Activated T-helper 1 cell treated with anti-CD3 and anti-CD28 coated beads, Interleukin-12 subunit alpha, Interleukin-12 subunit beta, Interleukin-2, Interleukin-4 antibody, amounts not matched to agents 30 ng/mL and 10 ng/mL and 1 ng/mL, durations not matched to agents 14 hours and 24 hours and 36 hours (primary cell): ENCODE measurements at places on chromosomes 5 and 9. TPM values are rescaled to one million over a fixed set of nuclear protein-coding genes. Genes with fewer than 3 reads are reported as not detected.
A peak's percentile ranks its signal among the peaks of the same experiment; 100 is the strongest.

- no peak for DNase-seq
Observed at GRCh38 chr5:145943674-145944121, 7.3 kb downstream of the SH3RF2 start.

DNA sequence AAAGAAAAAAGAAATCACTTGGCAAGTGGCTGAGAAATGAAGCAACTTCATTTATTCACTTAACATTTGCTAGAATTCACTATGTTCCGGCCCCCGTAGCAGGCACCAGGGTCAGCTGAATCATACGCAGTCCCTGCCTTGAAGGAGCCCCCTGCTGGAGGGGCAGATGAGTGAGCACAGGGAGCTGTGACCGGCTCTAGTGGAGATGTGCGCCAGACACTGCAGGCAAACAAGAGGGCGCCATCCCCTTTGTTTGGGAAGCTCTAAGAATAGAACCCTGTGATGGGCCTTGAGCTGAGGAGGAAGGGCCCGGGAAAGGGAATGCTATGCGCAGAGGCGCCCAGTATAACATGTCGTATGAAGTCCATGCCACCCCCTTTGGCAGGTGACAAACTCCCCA, 20.2 kb upstream of the RPL26L1 start:
- no peak for DNase-seq

GRCh38 chr9:3027210-3027609, 183.3 kb upstream of the PUM3 start:
- no peak for DNase-seq

DNA sequence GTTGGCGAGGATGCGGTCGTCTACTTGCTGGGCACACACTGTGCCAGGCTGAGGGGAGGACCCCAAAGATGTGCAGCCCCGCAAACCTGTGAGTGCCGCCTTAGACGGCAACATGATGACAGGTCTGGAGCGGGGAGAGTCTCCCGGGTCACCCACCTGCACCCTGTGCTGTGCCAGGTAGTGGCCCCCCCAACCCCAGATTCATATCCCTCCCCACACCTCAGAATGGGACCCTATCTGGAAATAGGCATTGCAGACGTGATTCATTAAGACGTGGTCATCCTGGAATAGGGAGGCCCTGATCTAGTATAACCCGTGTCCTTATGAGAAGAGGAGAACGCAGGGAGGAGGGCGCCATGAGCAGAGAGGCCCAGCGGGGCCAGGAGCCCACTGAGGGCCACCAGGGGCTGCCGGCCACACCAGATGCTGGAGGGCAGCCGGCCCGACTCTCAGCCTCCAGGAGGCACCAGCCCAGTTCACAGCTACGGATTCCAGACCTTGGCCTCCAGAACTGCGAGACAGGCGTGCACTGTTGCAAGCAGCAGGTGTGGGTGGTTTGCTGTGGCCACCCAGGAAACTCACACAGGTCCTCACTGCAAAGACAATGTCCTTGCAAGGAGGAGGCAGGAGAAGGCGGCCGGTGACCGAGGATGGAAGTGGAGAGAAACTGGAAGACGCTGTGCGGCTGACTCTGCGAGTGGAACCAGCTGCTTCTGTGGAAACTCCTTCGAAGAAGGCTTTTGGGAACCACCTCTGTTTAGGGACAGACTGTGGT, 131.9 kb upstream of the LPCAT1 start:
- no peak for DNase-seq

GRCh38 chr5:132526290-132526973, 16.9 kb downstream of the IL5 start:
- peak; percentile 48 for DNase-seq

DNA sequence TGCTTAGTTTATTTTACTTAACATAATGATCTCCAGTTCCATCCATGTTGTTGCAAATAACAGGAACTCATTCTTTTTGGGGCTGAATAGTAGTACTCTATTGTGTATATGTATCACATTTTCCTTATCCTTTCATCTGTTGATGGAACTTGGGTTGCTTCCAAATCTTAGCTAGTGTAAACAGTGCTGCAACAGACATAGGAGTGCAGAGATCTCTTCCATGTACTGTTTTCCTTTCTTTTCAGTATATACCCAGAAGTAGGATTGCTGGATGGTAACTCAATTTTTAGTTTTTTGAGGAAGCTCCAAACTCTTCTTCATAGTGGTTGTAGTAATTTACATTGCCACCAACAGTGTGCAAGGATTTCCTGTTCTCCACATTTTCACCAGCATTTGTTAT, 138.8 kb upstream of the POC5 start:
- no peak for DNase-seq

NUTM2G gene
- not detected in 2 replicates for total RNA-seq

GRCh38 chr5:52692039-52692438, 95.7 kb upstream of the ITGA1 start:
- no peak for DNase-seq

SHISAL2B gene
- total RNA-seq = not detected in 2 replicates

DNA sequence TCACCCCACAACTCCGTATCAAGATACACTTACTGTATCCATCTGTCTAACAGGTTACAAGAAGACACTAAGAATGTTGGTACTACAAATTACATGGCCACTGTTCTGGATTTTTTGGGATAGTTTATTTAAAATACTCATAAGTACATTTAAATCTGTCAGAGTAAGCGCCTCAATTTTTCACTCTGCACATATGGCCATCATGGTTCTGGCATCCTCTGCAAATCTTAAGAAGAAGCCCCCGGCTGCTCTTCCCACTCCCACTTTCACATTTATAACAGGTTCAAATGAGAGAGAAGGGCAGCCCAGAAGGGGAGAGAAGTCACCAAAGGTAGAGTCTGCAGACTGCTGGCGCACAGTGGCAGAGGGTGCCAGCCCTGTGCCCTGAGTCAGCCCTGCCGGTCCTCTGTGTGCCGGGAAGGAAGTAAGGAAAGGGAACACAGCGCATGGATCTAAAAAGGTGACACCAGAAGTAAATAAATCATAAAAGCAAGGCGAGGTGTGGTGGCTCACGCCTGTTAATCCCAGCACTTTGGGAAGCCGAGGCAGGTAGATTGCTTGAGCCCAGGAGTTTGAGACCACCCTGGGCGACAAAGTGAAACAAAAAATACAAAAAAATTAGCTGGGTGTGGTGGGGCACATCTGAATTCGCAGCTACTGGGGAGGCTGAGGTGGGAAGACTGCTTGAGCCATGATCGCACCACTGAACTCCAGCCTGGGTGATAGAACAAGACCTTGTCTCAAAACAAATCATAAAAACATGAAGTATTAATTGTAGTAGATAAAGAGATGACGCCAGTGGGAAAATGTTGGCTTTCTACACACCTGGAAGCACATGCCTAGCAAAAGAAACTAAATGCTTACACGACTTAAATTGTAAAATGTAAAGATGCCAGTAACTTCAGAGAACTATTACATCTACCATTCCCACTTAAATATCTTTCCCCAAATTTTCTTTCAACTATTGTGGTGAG, 30.0 kb downstream of the RNF130 start:
- no peak for DNase-seq

DNA sequence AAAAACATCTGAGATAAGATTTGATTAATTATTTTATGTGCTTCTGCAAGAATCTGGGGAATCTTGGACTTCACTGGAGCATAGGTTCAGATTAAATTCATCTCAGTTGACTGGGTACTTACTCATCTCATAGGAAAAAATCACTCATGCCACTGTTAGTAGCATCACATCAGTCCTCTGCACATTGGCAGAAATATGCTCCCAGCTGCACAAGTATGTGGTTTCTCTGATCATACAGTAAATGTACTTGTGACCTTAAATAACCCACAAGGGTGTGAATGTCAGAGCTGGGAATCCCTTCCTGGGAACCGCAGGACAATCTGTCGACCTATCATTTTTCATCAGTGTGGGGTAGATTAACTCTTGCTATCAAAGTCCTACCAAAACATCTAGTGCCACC, 203.7 kb upstream of the SLC24A2 start:
- DNase-seq = no peak

ANXA2R gene
- total RNA-seq = 0.88 and 0.93 TPM in 2 replicates

DNA sequence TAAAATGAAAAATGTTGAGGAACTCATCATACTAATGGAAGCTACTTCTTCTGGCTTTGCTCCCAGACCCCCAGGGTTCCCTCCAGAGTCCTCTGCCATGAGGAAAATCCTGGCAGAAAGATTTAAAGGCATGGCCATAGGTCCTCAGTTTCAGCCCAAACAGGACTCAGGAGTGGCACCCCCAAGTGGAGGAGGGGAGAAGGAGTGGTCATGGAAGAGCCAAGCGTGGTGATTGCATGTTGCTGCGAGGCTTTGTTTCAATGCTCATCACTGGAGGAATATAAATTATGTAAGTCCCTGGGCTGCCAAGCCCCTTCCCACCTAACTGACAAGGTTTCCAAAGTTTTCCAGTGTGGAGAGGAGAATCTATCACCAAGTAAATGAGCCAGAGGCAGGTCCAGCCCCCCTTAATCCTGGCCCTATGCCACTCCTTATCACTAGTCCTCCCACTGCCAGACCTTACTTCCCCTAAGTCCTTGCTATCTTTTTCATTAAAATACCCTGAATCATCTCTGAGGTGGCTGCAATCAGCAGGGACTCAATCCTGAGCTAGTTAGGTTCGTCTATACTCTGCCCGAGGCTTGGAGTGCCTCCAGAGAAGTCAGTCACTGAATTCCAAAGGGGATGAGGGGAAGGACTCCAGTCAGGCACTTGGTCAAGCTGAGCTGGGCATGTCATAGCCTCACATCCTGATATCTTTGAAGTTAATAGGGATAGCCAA, 70.7 kb upstream of the TAF1L start:
- DNase-seq = no peak

TTC1 gene
- total RNA-seq = 65.9 and 69.1 TPM in 2 replicates

SLC44A1 gene
- total RNA-seq = 3.7 and 3.8 TPM in 2 replicates

ISCA1 gene
- total RNA-seq = 27.4 and 30.3 TPM in 2 replicates

DNA sequence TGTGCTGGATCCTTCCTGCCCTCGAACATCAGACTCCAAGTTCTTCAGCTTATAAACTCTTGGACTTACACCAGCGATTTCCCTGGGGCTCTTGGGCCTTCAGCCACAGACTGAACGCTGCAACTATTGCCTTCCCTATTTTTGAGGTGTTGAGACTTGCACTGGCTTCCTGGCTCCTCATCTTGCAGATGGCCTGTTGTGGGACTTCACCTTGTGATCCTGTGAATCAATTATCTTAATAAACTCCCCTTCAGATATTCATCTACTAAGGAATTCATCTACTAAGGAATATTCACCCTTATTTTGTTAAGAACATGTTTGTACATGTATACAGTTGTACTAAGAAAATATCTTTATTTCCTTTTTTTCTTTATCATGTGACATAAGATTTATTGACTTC, 1079.7 kb downstream of the CDH12 start:
- no peak for DNase-seq

- DNase-seq = no peak
Observed at GRCh38 chr5:14880688-14881087, 9.1 kb upstream of the ANKH start.

- DNase-seq = no peak
Observed at GRCh38 chr5:164336276-164336675, 830.9 kb downstream of the MAT2B start.

IL3 gene
- 94.6 and 98.5 TPM in 2 replicates for total RNA-seq

GRCh38 chr9:80501635-80502034, 929.9 kb downstream of the TLE4 start:
- DNase-seq = no peak

DNA sequence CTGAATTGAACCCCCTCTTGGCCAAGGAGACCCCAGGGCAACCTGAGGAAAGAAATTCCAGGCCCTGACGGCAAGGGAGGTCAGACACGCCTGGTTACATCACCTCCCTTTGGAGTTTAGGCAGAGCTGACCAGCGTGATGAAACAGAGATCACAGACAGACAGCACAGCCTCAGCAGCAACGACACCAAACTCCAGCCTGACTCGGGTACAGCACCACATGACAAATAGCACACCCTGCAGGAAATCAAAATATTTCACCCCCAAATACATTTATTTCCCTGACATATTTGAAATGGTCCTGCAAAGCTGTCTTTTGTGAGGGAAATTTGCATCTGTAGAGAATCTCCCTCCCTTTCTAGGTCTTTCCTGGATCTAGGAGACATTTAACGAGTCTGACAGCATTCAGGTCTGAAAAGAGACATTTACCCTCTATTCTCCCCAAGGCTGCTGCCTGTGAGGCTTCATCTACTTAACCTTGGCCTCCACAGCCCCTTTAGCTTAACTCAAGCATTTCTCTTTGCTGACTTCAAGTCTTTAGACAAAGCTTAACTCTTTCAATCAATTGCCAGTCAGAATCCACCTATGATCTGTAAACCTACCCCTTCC, 2.6 kb downstream of the QSOX2 start:
- DNase-seq = no peak

DNA sequence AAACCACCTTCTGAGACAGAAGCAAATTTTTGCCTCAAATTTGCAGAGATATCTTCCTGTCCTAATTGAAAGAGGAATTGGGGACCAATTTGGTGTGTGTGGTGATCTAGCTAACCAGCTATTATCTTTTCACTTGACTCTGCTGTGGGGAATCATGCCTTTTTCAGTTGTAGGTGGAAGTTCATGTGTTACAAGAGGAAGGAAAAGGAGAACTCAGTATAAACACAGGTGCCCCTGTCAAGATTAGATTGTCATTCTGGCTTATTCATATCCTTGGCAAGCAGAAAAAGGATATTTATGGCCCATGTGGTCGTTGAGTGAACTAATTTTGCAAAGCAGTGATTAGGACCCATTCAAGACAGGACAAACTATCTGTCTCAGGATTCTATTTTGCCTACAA, 336.8 kb upstream of the SLC30A5 start:
- DNase-seq = no peak

PROB1 gene
- total RNA-seq = 9.1 and 9.3 TPM in 2 replicates

DNA sequence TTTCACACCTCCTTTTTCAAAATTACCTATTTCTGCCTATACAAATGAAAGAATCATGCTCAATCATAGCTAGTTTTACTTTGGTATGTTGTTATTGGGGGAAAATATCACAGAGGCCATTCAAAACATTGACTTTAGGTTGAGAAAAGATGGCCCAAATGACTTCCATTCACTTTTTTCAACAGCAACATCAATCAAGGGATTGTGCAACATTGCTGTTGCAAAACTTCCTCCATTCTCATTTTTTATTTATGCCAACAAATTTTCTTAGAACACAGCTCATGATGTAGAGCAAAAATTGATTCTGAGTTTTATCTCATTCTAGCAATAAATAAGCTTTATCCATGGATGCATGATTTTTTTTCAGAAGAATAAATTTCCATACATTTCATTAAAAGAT, 93.6 kb upstream of the RORB start:
- DNase-seq = no peak

RETREG1 gene
- 22.4 and 22.5 TPM in 2 replicates for total RNA-seq

PCA3 gene
- total RNA-seq = not detected in 2 replicates
